Cardiac muscle cell (in vitro differentiated cells and primary cell): ENCODE measurements at places on chromosomes 16 and 17. TPM values are rescaled to one million over a fixed set of nuclear protein-coding genes. Genes with fewer than 3 reads are reported as not detected.

The CENPN gene
- 9.1 and 16.3 TPM in 2 replicates for total RNA-seq

The KCNJ18 gene
- total RNA-seq: not detected in 2 replicates

DNA sequence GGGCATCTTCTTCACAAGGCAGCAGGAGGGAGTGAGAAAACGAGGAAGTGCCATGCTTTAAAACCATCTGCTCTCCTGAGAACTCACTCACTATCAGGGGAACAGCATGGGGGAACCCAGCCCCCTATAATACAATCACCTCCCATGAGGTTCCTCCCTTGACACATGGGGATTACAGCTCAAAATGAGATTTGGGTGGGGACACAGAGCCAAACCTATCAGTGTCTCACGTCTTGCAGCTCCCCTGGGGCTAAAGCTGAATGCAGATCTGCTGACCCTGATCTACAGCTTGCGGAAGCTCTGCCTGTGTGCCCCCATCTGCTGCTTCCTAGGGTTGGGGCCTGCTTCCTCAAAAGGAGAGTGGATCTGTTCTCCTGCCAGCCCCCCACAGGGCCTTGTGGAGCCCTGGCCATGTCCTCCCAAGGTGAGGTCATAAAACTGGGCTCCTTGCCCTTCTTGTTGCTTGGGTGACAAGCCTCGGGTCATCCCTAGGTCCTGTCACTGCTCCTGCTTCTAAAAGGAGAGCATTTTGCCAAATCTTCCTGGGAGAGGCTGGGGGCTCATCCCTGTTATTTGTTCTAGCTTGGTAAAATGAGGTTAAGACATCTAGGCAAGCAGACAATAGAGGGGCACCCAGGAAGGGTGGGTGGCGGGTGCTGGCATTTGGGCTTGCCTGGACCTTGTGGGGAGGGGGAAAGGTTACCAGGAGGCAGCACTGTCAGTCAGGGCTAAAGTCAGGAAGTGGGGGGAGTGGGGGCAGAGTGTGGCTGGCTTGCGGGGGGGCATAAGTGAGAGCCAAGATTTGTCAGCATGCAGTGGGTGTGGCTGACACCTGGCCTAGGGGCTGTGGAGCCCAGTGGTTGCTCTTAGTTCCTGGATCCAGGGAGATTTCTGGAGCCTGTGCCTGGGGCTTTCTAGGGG, 16.0 kb downstream of the KRT33A start:
- DNase-seq: no peak

GRCh38 chr16:80554033-80554432, 13.2 kb downstream of the DYNLRB2 start:
- DNase-seq: no peak

DNA sequence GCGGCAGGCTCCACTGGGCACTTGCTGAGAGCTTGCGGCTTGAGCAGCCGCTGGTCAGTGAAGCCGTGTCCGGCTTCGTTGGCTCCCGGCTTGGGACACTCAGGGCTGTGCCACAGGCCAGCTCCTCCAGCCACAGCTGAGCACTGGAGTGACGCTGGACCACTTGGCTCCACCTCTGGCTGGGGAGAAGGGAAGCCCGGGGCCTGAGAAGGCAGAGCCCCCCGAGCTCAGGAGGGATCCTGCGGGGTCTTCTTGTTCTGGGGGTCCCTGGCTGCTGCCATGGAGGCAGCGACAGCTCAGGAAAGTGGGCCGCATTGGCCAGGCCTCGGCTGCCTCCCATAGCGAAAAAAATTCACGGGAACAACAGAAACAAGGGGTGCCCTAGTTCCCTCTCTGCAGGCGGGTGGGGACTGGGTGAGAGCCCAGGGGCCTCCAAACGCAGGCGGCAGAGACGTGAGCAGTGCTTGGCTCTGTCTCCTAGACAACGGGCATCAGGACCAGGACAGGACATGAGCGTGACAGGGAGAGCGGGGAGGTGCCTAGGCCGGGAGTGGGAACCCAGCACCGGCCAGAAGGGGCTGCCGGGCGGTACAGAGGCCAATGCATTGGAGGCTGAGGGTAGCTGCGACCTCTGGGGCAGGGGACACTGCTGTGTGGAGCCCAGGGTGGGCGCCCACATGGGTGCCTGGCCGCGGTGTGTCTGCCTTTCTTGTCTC, 37.7 kb downstream of the SLC7A5 start:
- DNase-seq: no peak

The PRDM7 gene
- not detected in 2 replicates for total RNA-seq

GRCh38 chr16:81401035-81401950, 43.3 kb upstream of the CMIP start:
- no peak for DNase-seq

DNA sequence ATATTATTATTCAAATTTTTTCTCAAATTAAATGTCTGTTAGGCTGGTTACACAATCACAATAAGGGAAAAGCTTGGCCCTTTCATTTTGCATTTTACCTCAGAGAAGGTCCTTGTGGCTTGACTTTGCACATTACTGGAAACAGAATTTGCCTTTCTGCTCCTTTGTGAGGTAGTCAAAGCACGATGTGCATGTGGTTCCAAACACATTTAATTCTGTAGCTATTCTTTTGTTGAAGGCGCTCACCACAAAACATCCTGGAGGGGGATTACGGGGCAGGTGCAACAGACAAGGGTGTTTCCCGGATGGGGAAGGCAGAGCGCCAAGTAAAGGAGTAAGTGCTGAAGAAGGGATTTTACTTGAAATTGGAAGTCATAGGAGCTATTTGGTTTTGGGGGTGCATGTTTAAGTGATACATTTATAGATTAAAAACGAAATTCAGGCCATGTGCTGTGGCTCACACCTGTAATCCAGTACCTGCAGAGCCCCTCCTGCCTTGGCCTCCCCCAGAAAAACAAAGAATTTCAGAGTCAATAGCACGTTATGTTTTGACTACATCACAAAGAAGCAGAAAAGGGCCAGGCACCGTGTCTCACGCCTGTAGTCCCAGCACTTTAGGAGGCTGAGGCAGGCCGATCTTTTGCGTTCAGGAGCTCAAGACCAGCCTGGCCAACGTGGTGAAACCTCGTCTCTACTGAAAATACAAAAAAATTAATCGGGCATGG, 31.2 kb upstream of the TENT4B start:
- DNase-seq: no peak

- DNase-seq: no peak
These were observed 73.3 kb downstream of the RPH3AL start for GRCh38 chr17:279331-279730.

- DNase-seq: peak; percentile 50
These were observed 13.5 kb upstream of the SMIM5 start for GRCh38 chr17:75619506-75620431.

DNA sequence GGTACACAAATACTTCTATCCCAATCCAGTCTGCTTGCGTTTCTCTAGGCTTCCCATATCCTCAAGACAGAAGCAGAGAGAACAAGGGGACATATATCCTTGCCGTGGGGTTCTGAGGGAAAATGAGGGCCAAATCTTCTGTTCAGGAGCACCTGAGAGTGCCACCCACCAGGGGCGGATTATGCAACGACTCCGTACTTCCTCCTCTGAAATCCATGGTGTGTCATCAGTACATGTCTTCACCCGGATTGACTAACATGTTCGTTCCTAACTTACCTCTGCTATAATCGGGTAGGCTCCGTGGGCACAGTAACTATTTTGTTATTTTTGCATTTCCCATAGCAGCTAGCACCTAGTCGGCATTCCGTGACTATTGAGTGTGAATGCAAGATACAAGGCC, 7.8 kb upstream of the ZNF200 start:
- no peak for DNase-seq

DNA sequence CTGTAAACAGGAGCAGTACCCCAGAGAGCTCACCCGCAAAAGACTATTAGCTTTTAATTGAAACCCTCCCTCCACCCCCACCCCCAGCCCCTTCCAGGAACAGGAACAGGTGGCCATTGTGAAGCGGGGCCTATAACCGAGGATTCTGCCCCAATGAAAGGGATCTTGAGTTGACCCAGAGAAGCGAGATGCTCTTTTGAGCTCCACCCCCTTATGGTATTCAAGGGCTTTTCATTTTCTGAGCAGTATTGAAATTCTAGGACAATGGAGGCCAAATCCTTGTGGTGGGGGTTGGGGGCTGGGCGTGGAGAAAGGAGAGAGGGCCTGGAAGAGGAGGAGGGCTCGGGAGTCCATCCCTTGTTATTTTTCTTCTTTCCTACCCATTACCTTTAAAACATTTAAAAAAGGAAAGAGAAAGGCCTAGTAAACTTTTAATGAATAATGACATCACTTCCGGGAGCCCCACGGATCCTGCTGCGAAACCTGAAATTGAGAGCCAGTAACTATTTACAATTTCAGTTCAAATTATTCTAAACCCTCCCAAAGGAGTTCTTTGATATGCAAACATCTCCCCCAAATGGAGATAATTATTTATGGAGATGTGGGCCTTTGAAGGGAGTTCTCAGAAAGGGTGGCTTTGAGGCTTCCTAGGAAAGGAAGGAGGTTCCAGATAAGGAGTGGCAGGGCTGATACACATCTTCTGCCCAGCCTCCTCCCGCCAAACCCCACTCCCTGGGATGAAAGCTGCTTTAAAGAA, 30.5 kb downstream of the HS3ST3B1 start:
- DNase-seq: no peak

The BFAR gene
- 34.4 and 38.4 TPM in 2 replicates for total RNA-seq

DNA sequence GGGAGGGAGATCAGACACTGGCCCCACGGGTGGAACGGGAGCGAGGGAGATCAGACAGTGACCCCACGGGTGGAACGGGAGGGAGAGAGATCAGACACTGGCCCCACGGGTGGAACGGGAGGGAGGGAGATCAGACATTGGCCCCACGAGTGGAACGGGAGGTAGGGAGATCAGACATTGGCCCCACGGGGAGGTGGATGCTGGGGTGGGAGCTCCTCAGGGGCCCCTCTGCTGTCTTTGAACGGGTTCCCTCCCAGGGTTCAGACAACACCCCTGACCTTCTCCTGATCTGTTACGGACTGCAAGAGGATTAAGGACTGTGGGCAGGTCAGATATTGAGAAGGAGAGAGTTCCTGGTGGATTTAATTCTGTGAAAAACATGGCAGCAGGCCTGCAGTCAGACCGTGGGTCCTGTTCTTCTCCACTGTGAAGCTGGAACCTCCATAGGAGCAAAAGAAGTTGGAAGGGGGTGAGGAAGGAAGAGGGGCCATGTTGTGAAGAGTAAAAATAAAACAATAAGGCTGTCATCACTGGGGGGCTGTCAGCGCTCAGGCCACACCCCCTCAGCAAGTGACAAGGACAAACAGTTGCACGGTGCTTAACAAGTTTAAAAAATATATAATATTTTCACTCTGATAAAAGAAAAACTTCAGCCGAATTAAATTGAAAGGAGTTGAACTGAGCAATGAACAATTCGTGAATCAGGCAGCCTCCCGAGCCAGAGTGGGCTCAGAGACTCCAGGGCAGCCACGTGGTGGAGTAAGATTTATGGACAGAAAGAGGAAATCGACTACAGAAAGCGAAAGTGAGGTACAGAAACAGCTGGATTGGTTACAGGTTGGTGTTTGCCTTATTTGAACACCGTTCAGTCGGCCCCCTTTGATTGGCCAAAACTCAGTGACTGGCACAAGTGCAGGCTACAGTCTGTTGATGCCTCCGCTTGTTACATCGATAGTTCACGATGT, 348.7 kb upstream of the TNRC6C start:
- DNase-seq: no peak

The EVPLL gene
- not detected in 2 replicates for total RNA-seq

The CRAMP1 gene
- 13.1 and 15.3 TPM in 2 replicates for total RNA-seq

The GSG1L2 gene
- not detected in 2 replicates for total RNA-seq

GRCh38 chr17:57637666-57638010, 107.5 kb downstream of the CCDC182 start:
- DNase-seq: no peak

The KRT17 gene
- not detected in 2 replicates for total RNA-seq

GRCh38 chr17:63423963-63424362, 22.1 kb downstream of the CYB561 start:
- no peak for DNase-seq

The VTN gene
- 4.3 and 5.2 TPM in 2 replicates for total RNA-seq

- no peak for DNase-seq
These were observed 34.8 kb downstream of the RFFL start for GRCh38 chr17:35028531-35029262.

GRCh38 chr17:37610971-37611370, 1.8 kb upstream of the SYNRG start:
- no peak for DNase-seq

The KRTAP4-9 gene
- total RNA-seq: not detected in 2 replicates

GRCh38 chr16:68458101-68458500, 9.8 kb upstream of the SMPD3 start:
- DNase-seq: no peak

GRCh38 chr17:55172612-55173011, 92.1 kb upstream of the HLF start:
- no peak for DNase-seq

- DNase-seq: no peak
These were observed 131.8 kb downstream of the STX8 start for GRCh38 chr17:9443811-9444210.

DNA sequence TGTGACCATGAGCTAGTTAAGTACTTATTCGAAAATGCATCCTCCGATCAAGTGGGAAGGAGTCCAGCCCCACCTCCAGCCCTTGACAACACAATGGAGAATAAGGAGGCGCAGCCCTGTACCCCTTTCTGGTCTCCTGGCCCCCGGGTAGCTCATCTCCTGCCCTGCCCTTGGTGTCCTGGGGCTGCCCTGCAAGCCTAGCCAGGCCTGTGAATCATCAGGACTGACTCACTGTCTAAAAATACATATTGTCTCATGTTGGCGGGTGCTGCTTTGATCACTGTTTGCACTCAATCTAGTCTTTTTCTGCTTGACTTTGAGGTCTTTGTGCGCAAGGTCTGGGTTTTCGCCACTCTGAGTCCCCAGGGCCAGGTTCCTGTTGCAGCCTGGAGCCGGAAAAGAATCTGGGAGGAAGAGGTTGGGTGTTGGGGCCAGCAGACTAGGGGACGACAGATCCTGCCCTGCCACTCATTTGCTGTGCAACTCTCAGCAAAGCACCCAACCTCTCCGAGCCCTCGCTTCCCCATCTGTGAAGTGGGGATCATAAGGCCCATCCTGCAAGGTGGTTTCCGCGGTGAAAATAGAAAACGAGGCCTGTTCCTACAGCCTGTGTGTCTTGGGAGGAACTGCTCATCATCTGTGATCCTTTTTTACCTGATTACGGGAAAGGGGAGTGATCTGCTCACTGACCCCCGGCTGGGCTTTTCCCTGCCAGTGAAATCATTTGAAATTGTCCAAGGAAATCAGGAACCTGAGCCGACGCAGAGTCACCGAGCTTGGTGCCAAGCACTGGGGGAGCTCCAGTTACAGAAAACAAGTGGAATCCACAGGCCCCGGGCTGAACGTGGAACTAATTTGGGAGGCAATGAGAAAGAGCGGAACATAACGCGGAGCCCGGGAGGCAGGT, 230.4 kb downstream of the PARN start:
- peak; percentile 19 for DNase-seq

DNA sequence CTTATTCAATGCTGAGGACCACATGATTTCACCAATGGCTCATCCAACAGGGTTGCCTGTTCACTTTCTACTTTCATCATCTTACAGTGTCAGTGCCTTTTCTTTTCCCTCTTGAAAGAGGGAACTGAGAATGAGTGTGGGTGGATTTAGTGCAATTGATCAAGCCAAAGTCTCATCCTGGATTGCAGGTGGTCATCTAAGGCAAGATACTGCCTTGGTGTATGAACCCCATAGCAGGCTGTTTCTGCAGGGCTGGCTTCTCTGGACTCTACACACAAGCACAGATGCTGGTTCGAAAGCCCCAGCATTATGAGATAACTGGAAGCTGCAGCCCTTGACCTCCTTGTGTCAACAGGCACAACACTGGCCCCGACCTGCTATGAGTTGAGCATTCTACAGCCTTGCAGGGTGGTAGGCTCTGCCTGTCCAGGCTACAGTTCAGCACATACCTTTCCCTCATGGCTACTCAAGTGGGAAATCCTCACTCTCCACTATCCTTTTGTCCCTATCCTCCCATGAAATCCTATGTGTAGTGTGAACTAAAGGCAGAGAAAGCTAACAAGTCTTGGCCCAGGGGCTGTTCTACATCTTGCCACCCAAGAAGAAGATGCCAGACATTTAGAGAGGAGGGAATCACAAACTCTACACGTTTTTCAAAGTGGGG, 358.7 kb downstream of the SLC39A11 start:
- no peak for DNase-seq

The RHBDL1 gene
- total RNA-seq: 3.6 and 12.9 TPM in 2 replicates
